Caco-2 (cell line): ENCODE measurements at places on chromosomes 1 and 21. TPM values are rescaled to one million over a fixed set of nuclear protein-coding genes. Genes with fewer than 3 reads are reported as not detected.
A peak's percentile ranks its signal among the peaks of the same experiment; 100 is the strongest.

The OVAAL gene
- not detected in 2 replicates for total RNA-seq

The DAB1 gene
- total RNA-seq: 0.32 and 0.39 TPM in 2 replicates

The FCRL6 gene
- not detected in 2 replicates for total RNA-seq

The TUT4 gene
- total RNA-seq: 54.9 and 57.6 TPM in 2 replicates

The KCNC4 gene
- total RNA-seq: 5.3 TPM in 2 replicates

The CELF3 gene
- total RNA-seq: 0.27 and 1.1 TPM in 2 replicates

The ELAVL4 gene
- not detected in 2 replicates for total RNA-seq

The GNAT2 gene
- total RNA-seq: not detected in 2 replicates

DNA sequence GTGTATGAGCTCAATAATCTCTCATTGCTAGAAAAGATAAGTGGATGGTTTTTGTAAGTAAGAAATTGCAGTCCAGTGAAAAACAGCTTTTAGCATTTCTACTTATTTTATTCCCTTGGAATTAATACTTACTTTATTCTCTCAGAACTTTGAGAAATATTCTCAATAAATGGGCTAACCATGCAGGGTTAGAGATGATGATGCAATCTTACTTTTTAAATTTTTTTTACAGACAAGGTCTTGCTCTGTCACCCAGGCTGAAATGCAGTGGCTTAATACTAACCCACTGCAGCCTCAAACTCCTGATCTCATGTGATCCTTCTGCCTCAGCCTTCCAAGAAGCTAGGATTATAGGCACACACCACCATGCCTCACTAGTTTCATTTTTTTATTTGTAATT, 440.8 kb upstream of the ZP4 start:
- DNase-seq: no peak

- DNase-seq: no peak
These were observed 82.2 kb downstream of the LMO4 start for GRCh38 chr1:87410776-87411480.

- no peak for DNase-seq
These were observed 318.3 kb downstream of the MATN1 start for GRCh38 chr1:30405081-30405480.

- DNase-seq: no peak
These were observed 35.4 kb upstream of the CD1D start for GRCh38 chr1:158145173-158145719.

GRCh38 chr1:183506561-183506960, 34.3 kb downstream of the SMG7 start:
- no peak for DNase-seq

DNA sequence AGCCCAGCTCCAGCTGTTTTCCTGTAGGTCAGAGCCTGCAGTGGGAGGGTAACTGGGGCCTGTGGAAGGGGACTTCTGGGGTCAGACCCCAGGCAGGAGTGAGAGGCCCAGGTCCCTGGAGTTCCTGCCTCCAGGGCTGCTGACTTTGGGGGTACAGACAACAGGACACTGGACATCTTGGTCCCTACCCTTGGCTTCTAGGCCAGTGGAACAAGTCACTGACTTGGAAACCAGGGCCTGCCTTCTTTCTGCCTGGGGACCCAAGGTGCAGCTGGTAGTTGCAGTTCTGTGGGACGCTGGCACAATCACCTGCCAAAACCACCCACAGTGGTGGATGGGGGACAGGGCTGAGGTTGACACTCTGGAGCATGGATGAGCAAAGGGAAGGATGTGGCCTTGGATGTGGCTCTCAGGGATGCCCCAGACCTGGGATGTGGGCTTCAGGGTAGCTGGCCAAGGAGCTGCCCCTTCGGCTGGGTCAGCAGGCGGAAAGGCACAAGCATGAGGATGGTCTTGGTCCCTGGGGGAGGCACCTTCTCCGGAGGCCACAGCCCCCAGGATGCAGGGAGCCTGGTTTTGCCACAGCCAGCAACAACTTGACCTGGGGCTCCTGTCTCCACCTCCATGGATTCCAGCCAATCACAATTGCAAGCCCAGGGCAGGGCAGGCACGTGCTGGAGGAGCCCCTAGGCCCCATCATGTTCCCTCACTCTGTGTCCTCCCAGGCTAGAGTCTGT, 5.8 kb downstream of the JMJD4 start:
- DNase-seq: no peak

DNA sequence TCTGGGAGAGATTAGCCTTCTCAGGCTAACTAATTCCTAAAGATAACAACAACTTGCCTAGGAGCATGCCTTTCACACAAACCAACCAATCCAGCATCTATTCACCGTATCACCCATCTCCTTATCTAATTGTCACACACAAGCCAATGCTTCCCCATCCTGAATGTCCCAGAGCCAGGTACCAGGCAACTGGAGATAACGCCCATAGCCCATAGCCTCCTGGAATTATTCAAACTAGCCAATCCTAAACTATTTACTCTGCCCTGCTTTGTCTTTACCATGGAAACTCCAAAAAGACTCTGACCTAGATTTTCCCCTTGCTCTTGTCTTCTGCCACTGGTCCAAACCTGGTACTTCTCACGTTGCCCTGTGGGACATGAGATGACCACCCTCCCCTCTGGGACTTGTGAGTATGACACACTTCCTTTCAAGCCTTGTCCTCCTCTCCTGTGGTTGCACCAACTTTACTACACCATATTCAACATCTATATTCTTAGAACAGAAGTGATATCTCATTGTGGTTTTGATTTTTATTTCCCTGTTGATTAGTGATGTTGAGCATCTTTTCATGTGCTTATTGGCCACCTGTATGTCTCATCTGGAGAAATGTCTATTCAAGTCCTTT, 8.8 kb upstream of the ATG4C start:
- DNase-seq: no peak

- no peak for DNase-seq
These were observed 56.5 kb upstream of the BACH1 start for GRCh38 chr21:29242201-29242600.

DNA sequence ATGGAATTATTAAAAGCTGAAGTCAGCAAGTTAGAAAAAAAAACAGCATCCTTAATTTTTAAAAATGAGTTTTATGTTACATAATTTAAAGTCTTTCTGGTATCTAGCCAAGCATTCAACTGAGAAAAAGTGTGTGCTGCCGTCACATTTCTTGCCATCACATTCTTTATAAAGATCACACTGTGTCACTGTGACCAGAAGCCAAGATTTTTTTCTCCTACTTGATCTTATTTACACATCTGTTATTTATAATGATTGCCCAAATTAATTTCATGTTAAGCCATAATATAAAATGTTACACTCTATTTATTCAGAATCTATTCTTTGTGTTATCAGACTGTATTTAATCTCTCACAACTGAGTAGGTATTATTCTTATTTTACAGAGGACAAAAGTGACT, 1603.7 kb downstream of the PLA2G4A start:
- no peak for DNase-seq

DNA sequence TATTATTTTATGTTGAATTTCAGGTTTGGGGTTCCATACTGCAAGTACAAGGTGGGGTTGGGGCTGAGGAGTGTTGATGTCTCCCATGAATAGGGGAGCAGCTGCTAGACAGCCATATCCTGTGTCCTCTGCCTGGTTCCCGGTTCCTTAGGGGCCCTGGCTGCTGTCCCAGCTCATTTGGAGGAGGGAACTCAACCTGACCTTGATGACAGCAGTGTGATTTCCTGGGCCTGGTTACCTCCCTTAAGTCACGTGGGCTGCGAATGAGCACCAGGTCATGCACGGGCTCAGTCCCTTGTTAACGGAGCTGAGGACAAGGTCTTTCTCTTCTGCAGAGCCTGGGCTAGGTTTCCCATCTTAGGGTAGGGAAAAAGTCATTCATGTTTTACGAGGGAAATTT, 85.1 kb downstream of the MTR start:
- DNase-seq: no peak

GRCh38 chr1:8527941-8528340, 210.0 kb downstream of the SLC45A1 start:
- no peak for DNase-seq

DNA sequence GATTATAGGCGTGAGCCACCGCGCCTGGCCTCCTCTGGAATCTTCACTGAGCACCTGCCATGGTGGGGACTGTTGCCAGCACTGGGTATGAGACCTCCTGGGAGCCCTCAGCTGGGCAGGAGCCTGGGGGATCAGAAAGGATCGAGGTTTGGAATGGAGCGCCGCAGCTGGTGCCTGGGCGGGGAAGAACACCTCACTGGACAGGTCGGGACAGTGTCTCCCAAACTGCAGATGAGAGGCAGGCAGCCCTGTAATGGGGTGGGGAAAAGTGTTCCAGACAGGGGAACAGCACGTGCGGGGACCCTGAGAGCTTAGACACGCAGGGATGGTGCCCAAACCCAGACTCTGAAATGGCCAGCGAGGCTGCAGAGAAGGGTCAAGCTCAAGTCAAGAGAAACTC, 150.9 kb upstream of the C1orf174 start:
- DNase-seq: no peak

DNA sequence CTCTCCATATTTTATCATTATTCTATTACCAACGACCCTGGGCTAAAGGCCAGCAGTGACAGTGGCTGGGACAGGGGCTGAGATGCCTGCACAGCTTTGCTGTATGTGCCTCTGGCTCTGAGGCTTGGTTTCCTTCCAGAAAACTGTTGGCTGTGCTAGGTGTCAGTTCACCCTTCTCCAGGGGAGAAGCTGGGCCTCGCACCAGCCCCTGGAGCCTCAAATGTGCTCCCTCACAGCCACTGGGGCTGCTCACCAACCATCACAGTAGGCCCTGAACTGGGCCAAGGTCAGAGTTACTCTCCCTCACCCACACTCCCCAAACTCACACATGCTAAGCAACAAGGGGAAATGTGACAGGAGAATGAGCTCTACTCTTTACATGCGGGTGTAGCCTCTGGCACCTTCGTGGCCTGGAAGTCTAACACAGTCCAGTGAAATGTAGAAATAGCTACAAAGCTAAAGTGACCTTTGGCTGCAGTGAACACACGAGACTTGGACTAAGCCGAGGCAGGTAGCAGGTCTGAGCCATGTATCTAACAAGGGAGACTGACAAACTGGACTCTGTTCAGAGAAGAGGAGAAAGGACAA, 4.7 kb upstream of the CD160 start:
- DNase-seq: peak; percentile 51

DNA sequence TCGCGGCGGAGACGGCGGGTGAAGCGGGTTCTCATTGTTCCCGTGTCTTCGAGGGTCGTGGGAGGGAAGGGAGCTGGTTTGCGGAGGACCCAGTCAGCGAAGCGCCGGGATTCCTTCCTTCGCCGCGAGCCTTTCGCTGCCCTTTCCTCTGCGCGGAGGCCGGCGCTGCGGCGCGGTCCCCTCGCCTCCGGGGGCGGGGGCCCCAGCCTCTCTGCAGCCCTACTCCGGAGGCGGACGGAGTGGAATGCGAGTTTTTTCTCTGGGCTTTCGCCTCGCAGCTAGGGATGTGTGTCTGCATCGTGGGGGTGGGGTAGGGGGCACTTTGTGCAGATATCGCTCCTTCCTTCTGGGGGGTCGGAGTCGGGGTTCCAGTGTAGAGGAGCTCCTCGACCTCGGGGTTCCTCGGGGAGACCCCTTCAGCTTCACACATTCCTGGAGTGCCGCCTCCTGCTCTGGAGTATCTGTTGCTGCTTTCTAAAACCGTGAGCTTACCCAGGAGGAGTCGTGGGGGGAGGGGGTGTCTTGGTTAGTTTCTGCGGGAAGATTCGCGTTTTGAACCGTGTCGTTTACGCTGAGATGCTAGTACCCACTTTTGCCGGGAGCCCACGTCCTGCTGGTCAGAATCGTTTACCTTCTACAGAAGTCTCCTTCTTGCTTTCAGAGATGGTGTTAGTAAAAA, 595 bp downstream of the RNF2 start:
- DNase-seq: peak; percentile 65

DNA sequence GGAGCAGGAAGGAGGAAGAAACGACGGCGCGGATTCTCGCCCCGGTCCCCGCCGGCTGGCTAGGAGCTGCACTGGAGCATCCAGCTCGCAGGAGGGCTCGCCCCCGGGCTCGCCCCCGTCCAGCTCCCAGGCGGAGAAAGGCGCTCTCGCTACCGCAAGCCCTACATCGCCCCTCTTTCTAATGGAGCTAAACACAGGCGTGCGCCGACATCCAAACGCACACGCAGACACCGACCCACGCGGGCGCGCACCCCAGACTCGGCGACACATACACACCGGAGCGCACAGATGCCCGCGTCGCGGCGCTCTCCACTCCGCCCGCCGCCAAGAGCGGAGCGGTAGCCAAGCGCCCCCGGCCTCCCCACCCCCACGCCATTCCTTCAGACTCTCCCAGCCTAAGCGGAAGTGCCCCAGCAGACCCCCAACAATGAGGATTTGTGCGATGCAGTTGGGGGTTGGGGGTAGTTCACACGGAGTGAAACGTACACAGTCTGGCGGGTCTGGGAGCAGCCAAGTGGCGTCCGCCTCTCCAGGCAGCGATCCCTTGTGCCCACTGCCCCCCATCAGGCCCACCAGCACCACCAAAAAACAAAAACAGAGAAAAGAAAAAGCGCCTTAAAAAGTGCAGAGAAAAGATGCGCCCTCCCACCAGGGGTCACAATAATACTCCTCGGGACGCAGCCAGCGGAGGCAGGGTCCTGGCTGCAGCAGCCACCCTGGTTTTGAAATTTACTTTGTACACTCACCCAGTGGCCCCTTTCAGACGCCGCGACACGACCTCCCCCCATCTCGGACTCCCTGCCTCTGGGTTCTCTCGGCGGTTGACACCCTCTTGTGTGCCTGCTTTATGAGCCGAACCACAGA, 1.4 kb downstream of the DAB1 start:
- no peak for DNase-seq

DNA sequence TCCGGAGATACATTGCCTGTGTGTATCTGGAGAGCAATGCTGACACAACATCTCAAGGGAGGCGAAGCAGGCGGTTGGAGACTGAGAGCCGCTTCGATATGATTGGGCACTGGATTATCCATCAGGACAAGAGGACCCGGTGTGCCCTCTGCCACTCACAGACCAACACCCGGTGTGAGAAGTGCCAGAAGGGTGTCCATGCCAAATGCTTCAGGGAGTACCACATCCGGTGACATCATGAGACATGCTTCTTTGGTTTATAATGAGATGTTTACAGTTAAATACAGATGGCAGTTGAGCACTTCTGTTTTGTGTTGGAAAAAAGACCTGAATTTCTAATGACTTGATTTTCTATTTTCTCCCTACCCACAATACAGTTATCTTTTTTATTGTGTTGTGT, 12.1 kb downstream of the PGBD2 start:
- DNase-seq: no peak

DNA sequence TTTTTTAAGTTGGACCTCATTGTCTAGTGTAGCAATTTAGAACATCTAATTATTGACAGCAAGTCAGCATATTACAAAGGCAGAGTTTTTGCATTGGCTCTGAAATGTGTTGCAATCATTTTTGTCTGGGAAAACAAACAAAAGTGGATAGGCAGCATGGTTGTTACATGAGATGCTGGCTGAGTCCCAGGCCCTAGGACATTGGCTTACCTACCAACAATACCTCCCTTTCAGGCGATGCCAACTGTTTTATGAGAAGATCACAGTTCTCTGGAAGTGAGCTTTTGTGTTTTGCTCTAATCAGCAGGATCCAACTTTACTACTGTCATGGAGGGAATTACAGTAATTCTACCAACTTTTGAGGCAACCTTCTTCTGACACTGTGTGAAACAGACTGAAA, 71.5 kb upstream of the CXADR start:
- DNase-seq: no peak

- no peak for DNase-seq
These were observed 7.8 kb downstream of the RASAL2 start for GRCh38 chr1:178101654-178102053.
